ENCODE measurements at places on chromosomes 2 and 18.
A peak's percentile ranks its signal among the peaks of the same experiment; 100 is the strongest.

- no peak for DNase-seq
Measured at GRCh38 chr2:12884713-12885282, 168.1 kb downstream of the TRIB2 start.

- DNase-seq: no peak
Measured at GRCh38 chr2:26564121-26564644, 77.0 kb downstream of the CIB4 start.

- peak; percentile 4 for DNase-seq
Measured at GRCh38 chr2:126776692-126777619, 121.0 kb downstream of the GYPC start.

- DNase-seq: no peak
Measured at GRCh38 chr2:179107737-179108136, 57.8 kb upstream of the CCDC141 start.
